Activated CD4-positive, alpha-beta memory T cell treated with anti-CD3 and anti-CD28 coated beads, Interleukin-2, amount 10 ng/mL, durations not matched to agents 7 days and 5 days (primary cell): ENCODE measurements at places on chromosomes 4 and X. TPM values are rescaled to one million over a fixed set of nuclear protein-coding genes. Genes with fewer than 3 reads are reported as not detected.

NLRP2B gene
- not detected for total RNA-seq

GRCh38 chr4:14182148-14182547 lies 554.6 kb upstream of the BOD1L1 start:
- H3K36me3 ChIP-seq, result no peaks in the 10 kb centered on the region
- no peak for DNase-seq
- no peak overlapping the region for H3K4me3 ChIP-seq
- H3K4me1 ChIP-seq, result peaks cover 15% of the 10 kb centered on the region
- H3K27me3 ChIP-seq, result no peaks in the 10 kb centered on the region
- H3K27ac ChIP-seq, result no peak overlapping the region

ATRX gene
- 67.6 TPM for total RNA-seq

- H3K27me3 ChIP-seq, result no peaks in the 10 kb centered on the region
- no peak for DNase-seq
- H3K27ac ChIP-seq, result no peak overlapping the region
- H3K36me3 ChIP-seq, result no peaks in the 10 kb centered on the region
These were observed 1006.3 kb upstream of the AGA start for GRCh38 chr4:178448372-178449035.

- H3K27me3 ChIP-seq, result peaks cover 4% of the 10 kb centered on the region
- H3K4me1 ChIP-seq, result peaks cover 47% of the 10 kb centered on the region
- peaks cover 81% of the 10 kb centered on the region for H3K36me3 ChIP-seq
- no peak for DNase-seq
These were observed 176.4 kb downstream of the PTTG2 start for GRCh38 chr4:38136604-38137003.

DNA sequence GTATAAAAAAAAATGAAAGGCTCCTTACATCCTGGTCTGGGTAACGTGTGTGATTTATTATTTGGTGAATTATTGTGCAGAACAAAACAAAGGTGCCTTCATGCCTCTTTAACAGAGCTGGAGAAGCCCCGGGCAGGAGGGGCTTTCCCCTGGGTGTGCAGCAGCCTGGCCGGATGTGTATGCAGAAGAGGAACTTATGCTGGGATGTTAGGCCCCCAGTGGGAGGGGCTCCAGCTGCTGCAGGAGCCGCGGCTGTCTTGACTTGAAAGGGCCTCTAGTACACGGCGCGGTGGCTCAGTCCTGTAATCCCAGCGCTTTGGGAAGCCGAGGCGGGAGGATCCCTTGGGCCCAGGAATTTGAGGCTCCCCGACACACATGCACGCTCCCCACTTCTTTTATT lies 16.0 kb downstream of the CCNQ start:
- no peak overlapping the region for H3K27ac ChIP-seq
- H3K4me1 ChIP-seq, result peaks cover 17% of the 10 kb centered on the region
- H3K27me3 ChIP-seq, result no peaks in the 10 kb centered on the region
- H3K36me3 ChIP-seq, result peaks cover 9% of the 10 kb centered on the region
- no peak overlapping the region for H3K4me3 ChIP-seq

TCEAL8 gene
- 41.9 TPM for total RNA-seq

MAD2L1 gene
- 63.3 TPM for total RNA-seq

NXF2 gene
- not detected for total RNA-seq

- H3K4me1 ChIP-seq, result no peaks in the 10 kb centered on the region
- H3K27me3 ChIP-seq, result no peaks in the 10 kb centered on the region
- no peak overlapping the region for H3K27ac ChIP-seq
- no peak for DNase-seq
- H3K36me3 ChIP-seq, result no peaks in the 10 kb centered on the region
- H3K4me3 ChIP-seq, result no peak overlapping the region
These were observed 44.6 kb downstream of the GABRB1 start for GRCh38 chr4:47075919-47076318.

DNA sequence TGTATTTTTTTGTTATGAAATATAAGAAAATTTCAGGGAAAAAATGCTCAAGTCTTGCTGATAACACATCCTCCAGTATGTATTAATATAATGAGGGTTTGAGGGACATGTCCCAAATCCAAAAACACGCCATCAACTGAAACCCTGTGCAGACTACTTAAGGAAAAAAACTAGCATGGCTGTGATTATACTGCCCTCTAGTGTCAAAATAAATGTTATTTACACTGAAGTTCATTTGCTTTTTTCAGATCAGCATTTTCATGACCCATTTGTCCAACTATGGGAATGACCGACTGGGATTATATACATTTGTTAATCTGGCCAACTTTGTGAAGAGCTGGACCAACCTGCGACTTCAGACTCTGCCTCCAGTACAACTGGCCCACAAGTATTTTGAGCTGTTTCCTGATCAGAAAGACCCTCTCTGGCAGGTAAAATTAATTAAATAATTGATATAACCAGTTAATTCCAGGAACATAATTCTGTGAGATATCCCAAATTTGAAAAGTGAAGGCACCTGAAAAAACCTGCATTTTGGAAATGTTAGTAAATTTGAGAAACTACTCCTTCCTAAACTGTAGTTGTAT lies 128.5 kb downstream of the PRSS12 start:
- H3K27me3 ChIP-seq, result peaks cover 8% of the 10 kb centered on the region
- DNase-seq, result no peak
- H3K4me1 ChIP-seq, result no peaks in the 10 kb centered on the region
- no peak overlapping the region for H3K27ac ChIP-seq
- H3K36me3 ChIP-seq, result no peaks in the 10 kb centered on the region

DNA sequence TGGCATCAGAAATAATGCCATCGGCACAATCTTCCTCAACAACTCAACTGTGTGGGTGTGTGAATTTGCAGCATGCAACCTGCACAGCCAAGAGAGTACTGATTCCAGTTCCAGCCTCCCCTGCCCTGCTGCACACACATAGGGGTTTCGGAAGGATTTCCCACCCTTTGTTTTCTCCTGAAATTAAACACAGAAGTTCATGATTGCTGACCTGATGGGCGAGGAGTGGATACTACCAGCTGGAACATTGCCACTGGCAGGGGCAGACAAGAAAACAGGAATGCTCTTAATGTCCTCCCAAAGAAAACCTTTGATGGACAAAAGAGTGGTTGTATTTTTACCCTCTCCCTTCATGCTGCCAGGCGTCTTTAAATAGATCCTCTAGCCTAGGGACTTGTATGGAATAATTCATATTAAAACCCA lies 4.8 kb downstream of the NDP start:
- DNase-seq, result no peak
- H3K4me3 ChIP-seq, result no peak overlapping the region
- no peaks in the 10 kb centered on the region for H3K36me3 ChIP-seq
- H3K4me1 ChIP-seq, result peaks cover 8% of the 10 kb centered on the region
- no peak overlapping the region for H3K27ac ChIP-seq

DNA sequence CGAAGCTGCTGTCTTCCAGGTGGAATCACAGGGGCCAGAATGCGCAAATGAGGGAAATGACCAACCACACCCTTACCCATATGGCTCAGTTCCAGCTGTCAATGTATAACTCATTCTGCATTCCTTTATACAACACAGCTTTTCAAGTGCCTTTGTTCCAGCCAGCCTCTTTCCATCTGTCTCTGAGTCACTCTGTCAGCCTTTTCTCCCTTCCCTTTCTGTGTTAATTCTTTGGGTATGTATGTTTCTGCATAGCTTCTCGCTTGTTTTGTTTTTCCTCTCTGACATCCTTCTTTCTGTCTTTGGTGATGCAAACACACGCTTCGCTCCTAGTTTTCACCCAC lies 54.5 kb downstream of the RS1 start:
- H3K27ac ChIP-seq, result no peak overlapping the region
- no peaks in the 10 kb centered on the region for H3K4me1 ChIP-seq
- H3K4me3 ChIP-seq, result no peak overlapping the region
- DNase-seq, result no peak

NUP62CL gene
- total RNA-seq, result 2.3 TPM

ARSJ gene
- total RNA-seq, result not detected

ADH6 gene
- not detected for total RNA-seq

DNA sequence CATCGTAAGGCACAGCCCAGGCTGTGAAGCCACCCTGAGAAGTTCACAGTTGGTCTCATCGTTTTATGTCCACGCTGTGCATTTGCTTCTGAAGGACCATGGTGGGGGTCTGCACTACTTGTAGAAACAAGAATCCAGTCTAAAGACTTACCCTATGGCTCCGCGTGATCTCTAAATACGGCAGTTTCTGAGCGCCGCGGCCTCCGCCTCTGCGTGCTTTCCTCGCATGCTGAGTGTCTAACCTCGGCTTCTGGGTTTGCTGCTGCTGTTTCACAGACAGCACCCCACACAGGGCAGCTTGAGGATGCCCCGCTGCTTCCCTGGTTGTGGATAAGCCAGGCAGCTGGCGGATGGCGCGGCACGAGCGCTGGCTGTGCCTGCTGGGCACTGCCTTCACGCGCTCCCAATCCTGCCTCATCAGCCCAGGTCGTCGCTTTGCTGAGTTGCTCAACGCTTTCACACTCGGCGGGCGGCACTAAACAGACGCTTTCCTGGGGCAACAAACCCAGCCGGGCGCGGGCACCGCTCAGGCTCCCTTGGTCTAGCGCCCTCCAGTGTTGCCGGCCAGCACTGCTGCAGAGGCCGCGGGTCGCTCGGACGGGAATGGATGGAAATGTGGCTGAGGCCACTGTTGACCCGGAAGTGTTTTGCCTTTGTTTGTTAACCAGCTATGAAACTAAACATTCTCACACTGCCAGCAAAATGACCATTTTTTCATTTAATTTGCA lies 39.2 kb downstream of the FGFRL1 start:
- peaks cover 2% of the 10 kb centered on the region for H3K4me1 ChIP-seq
- no peaks in the 10 kb centered on the region for H3K36me3 ChIP-seq
- H3K27ac ChIP-seq, result no peak overlapping the region
- no peak overlapping the region for H3K4me3 ChIP-seq
- no peak for DNase-seq

- no peak for DNase-seq
- H3K27ac ChIP-seq, result no peak overlapping the region
- H3K36me3 ChIP-seq, result no peaks in the 10 kb centered on the region
- H3K4me1 ChIP-seq, result no peaks in the 10 kb centered on the region
- H3K27me3 ChIP-seq, result no peaks in the 10 kb centered on the region
- H3K4me3 ChIP-seq, result no peak overlapping the region
These were observed 69.2 kb downstream of the MID1IP1 start for GRCh38 chrX:38870361-38870895.

DNA sequence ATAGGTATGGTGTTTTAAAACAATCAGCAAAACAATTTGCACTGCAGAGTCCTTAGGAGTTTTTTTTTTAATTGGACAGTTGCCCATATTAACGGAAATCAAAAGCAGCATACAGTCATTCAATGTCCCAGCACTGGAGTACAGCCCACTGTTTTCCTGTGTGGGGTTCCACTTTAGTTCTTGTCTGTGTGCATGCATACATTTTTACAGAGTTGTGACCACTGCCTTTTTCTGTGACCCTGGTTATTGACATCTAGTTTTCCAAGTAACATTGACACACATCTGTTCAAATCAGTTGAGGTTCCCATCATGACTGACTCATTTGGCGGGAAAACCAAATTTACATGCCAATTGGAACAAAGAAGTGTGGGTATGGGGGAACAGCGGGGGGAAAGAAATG lies 83.3 kb downstream of the HPRT1 start:
- peaks cover 14% of the 10 kb centered on the region for H3K4me1 ChIP-seq
- H3K36me3 ChIP-seq, result peaks cover 7% of the 10 kb centered on the region
- DNase-seq, result no peak
- peaks cover 13% of the 10 kb centered on the region for H3K27me3 ChIP-seq

DNA sequence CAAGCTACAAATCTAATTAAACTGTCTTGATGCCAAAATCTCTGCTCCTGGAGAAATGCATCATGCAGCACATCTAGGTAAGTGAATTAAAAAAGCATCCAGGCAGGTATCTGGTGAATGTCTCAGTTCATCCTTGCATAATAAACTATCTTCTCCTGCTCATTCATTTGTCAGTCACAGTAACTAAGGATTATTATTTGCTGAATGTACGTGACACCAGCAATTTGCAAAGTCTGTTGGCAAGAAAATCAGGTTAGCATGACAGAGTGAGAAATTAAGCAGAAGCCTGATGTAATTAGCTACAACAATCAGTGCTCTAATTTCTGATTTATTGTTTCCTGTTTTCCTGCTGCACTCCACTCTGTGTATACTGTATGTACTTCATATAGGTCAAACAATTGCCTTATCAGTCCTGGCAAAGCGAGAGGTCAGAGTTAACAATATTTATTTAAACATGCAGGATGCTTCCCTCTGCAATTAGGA lies 213.6 kb downstream of the FBXO8 start:
- no peak for DNase-seq
- H3K27ac ChIP-seq, result no peak overlapping the region
- no peaks in the 10 kb centered on the region for H3K36me3 ChIP-seq
- H3K27me3 ChIP-seq, result no peaks in the 10 kb centered on the region
- H3K4me3 ChIP-seq, result no peak overlapping the region

DNA sequence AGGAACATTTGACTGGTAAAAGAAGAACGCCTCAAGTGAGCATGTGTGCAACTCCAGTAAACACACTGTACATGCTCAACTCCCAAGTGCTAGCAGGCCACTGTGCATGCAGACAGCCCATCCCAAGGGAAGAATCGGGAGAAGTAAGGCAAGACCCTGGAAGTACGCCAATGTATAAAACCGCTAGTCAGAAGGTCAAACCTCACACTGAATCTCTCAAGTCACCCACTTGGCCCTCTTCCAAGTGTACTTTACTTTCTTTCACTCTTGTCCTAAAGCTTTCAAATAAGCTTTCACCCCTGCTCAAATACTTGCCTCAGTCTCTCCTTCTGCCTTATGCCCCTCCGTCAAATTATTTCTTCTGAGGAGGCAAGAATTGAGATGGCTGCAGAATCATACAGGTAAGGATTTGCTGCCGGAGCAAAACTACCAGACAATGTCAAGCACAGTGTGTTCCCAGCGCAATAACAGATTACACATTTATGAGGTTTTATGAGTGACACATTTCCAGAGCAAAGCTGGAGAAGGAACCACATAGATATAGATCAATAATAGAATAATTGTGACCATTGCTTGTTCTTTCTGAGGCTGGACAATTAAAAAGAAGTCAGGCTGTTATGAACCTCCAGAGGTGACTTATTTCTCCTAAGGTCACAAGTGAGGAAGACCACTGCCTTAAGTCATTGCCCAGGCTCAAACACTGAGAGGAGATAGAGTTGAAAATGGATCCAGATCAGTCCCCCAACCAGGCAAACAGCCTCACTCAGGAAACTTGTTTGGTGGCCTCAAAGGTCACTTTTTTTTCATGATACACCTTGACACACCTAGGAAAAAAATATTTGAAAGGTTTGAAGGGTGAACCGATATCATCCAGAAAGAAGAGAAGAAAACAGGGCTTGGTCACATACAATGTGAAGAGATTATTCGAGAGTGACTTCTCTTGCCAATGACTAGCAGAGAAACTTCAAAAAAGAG lies 26.3 kb downstream of the CXCL1 start:
- DNase-seq, result no peak
- no peak overlapping the region for H3K27ac ChIP-seq
- H3K27me3 ChIP-seq, result no peaks in the 10 kb centered on the region
- H3K4me1 ChIP-seq, result no peaks in the 10 kb centered on the region
- no peak overlapping the region for H3K4me3 ChIP-seq

PLAC8 gene
- 182 TPM for total RNA-seq

DUSP9 gene
- not detected for total RNA-seq

GAB1 gene
- total RNA-seq, result 0.80 TPM

GRCh38 chr4:35684755-35685154 lies 559.6 kb downstream of the ARAP2 start:
- no peak overlapping the region for H3K4me3 ChIP-seq
- H3K27ac ChIP-seq, result no peak overlapping the region
- no peaks in the 10 kb centered on the region for H3K27me3 ChIP-seq
- no peaks in the 10 kb centered on the region for H3K4me1 ChIP-seq
